Immature natural killer cell (primary cell): ENCODE measurements at places on chromosomes 2 and 18. TPM values are rescaled to one million over a fixed set of nuclear protein-coding genes. Genes with fewer than 3 reads are reported as not detected.

Gene DOK1
- 18.4 TPM for polyA plus RNA-seq

- DNase-seq = peak; percentile 80
Observed at GRCh38 chr2:174682578-174683391, 81.5 kb downstream of the CHRNA1 start.

Gene RNF149
- 79.9 TPM for polyA plus RNA-seq

Gene SNTG2
- not detected for polyA plus RNA-seq

DNA sequence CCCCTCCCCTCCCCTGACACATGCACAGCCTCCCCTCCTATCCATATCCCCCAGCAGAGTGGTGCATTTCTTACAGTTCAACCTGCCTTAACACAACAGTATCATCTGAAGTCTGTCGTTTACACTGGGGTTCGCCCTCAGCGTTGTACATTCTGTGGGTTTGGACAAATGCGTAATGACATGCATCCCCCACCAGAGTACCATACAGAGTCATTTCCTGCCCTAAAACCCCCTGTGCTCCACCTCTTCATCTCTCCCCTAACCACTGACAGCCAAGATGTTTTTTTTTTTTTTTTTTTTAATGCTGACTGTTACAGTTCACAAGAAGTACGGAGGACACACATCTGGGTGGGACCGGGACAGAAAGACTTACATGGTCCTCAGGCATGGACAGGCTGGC lies 22.6 kb downstream of the POMC start:
- peak; percentile 26 for DNase-seq

DNA sequence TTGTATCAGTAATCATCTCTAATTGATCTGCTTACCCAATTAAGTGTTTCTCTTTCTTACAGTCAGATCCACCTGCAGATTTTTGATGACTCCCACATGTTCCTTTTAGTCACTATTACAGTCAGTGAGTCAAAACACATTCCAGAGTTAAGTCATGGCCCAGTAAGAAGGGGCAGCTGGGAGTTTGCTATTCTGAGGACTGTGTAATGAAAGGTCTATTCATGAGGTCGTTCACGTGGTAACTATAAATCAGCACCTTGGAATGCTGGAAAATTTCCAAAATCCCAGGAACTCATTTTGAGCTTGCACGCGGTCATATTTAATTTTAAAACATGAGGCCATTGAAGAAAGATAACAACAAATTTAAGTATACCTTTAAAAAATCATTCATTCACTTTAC lies 252.5 kb downstream of the XIRP2 start:
- DNase-seq = no peak

GRCh38 chr2:68377137-68377780 lies 12.2 kb downstream of the PLEK start:
- no peak for DNase-seq

Gene SCYGR4
- not detected for polyA plus RNA-seq

- no peak for DNase-seq
Observed at GRCh38 chr2:116687371-116687770, 1127.1 kb upstream of the DDX18 start.

- no peak for DNase-seq
Observed at GRCh38 chr2:177585234-177585863, 192.8 kb downstream of the AGPS start.

DNA sequence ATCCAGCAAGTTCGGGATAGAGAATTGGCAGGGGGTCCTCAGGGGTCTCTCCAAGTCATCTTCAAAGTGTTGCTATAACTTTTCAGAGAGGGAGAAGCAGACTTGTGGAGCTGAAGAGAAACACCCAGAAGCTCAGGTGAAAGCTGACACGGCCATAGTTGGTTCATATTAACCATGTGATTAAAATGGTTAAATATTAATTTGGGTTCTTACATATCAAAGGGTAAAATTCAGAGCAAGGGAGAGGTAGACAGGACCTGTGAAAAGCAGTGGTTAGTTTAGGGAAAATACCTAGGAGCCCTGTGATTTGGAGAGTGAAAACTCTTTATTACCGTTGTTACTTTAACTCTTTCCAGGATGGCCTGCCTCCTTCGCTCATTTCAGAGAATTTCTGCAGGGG lies at the start of gene UGT1A6:
Gene UGT1A6, plus strand, starts transcription at position 243 of the 400 bp plus-strand sequence. Its CDS starts 115 bp downstream, at position 358.
- no peak for DNase-seq

Gene ERBB4
- not detected for polyA plus RNA-seq

DNA sequence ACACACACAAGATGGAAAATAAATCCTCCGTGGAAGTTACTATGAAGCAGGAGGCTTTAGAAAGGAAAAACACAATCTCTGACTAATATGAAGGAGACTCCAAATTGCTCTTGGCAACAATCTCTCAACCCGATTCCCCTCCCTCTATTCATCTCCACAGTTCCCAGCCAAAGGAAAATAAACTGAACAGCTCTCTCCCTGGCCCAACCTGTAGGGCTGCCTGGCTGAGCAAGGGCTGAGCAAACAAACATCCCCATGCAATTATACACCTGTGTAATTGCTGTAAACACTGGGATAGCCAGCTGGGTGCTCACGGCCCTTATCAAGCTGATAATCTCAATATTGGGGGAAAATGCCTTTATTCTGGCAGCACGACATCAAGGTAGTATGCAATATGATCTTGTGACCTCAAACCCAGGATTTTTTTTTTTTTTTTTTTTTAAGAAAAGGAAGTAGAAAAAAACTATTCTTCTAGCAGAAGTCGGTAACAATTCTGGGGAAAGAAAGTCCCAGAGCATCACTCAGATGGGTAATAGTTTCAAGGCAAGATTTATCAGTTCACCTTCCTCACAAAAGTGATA lies 203.3 kb upstream of the SMAD2 start:
- DNase-seq = no peak
